ENCODE measurements at places on chromosomes 1 and 21.
A peak's percentile ranks its signal among the peaks of the same experiment; 100 is the strongest.

DNA sequence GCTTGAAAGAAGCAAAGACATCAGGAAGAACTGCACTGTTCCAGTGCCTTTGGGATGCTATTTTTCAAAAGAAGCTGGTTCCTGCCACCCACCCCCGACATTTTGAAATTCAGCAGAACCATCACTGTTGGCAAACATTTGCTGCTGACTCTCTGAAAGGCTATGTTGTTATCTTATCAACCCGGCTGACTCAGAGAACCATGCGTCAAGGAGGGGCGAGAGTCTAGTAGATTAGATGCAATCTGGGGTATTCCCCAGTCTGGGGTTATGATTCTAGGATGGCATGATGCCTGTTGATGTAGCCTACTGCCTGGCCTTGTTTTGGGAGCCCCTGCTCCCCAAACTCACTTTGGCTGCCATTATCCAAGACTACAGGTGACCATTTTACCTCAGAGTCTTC, 267.8 kb upstream of the RUNX1 start:
- DNase-seq: no peak

DNA sequence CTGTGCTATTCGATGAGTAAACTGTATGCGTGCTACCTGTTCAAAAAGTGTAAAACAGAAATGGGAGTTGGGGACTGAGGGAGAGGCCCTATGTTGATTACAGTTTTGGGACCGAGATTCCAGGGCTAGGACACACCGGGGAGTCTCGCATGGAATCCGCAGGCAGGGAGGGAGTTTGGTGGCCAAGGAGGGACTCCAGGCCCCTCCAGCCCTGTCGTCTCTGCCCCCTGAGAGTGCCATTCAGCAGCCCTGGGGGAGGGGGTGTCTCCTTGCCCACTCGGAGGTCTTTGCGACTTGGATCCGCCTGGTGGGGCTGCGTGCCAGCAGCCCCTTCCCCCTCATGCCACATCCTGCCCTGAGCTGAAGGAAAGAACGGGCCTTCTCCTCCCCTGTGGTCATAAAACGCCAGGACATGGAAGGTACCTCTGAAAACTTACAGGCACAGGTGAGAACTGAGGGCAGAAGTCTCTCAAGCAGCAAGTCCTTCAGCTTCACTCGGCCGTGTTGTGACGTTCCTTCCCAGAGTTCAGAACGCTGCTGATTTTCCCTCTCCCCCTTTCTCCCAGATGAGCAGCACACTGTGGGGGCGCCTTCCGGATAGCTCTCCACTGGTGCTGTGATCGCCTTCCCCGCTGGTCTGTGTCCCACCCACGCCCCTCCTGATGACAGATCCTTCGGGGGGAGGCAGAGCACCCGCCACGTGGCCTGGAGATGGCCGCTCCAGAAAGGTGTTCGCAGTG, 141.4 kb downstream of the PEX14 start:
- DNase-seq: no peak

GRCh38 chr21:27407271-27407670, 440.4 kb upstream of the ADAMTS5 start:
- DNase-seq: no peak

DNA sequence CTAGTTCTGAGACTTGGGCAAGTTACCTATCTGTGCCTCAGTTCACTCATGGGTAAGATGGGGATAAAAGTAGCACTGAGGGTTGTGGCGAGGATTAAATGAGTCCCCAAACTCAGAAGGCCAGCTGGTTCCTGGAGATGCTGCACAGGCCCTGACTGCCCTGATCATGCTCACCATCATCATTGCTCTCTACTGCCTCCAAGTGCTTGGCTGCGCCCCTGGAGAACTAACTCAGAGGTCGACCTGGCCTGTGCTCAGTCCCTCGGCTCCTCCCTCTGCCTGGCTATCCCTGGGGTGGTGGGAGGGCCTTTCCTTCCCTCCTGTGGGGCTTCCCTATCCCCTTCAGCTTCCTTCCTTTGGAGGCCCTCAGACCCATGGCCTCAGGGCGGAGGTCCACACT, 5.6 kb downstream of the SLC5A9 start:
- DNase-seq: no peak

GRCh38 chr1:70034403-70034802, 171.0 kb downstream of the LRRC40 start:
- peak; percentile 69 for DNase-seq

- no peak for DNase-seq
Measured at GRCh38 chr1:169604781-169605560, 18.7 kb upstream of the F5 start.

DNA sequence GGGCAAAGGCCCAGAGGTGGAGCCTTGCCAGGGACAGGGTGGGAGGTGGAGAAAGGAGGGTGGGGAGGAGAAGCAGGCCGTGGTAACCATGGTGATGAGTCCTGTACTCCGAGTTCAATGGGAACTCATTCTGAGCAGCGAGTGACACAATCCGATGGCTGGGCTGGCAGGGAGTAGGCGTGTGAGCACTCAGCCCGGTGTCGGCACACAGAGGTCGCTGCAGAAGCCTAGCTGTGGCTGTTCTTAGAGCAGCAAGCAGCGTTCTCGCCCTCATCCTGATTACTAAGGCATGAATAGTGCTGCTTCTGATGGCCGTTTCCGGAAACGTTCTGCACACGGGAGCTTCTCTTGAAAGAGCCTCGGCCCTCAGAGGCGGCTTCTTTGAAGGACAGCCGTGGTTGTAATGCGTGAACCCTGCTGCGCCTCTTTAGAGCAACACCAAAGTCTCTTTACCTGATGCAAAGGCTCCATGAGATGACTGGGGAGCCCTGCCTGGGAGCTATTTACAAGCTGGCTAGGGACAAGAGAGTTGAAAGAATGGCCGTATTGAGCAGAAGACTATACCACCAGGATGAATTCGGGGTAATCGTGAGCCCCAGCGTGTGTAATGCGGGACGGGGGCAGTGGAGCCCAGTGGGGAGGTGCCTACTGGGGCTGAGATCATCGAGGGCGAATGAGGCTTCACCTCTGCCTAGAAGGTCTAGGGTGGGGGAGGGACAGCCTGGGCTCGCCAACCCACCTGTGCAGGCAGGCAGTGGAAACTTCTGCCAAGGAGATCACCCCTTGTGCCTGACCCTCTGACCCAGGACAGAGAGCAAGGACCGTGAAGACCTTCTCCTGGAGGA, 72.8 kb upstream of the PAX7 start:
- DNase-seq: peak; percentile 86

- DNase-seq: no peak
Measured at GRCh38 chr1:239125893-239126292, 260.5 kb upstream of the CHRM3 start.

GRCh38 chr1:115975569-115976061, 698 bp upstream of the SLC22A15 start:
- no peak for DNase-seq

- DNase-seq: peak; percentile 10
Measured at GRCh38 chr1:225654688-225655508, 2.0 kb upstream of the ENAH start.

- DNase-seq: no peak
Measured at GRCh38 chr1:82215056-82215852, 414.5 kb downstream of the ADGRL2 start.

- no peak for DNase-seq
Measured at GRCh38 chr1:121458291-121459048, 273.7 kb downstream of the SRGAP2C start.

DNA sequence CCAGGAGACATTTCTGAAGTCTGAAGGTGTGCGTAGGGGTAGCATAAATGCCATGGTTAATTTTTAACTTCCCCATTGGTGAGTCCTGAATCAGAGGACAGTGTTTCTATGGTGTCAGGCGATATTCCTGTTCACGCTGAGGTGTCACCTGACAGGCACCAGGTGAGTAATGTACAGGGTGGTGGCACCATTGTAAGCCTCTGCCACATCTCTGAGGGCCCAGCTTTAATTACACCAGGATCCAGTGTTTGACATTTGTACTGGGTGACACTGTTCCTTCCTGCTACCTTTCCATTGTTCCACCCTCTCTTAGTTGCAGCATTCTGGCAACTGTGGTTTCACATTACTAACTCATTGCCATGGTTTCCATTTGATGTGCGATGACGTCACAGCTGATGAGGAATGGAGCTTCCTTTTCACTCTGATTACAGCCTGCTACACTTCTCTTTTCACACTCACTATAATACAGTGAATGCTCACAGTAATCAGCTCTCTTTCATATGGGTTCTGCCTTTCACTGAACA, 40.6 kb upstream of the MARK1 start:
- peak; percentile 61 for DNase-seq

GRCh38 chr1:74470936-74471335, 41.5 kb downstream of the LRRC53 start:
- DNase-seq: no peak

GRCh38 chr1:48530727-48531351, 58.8 kb upstream of the SPATA6 start:
- peak; percentile 44 for DNase-seq

DNA sequence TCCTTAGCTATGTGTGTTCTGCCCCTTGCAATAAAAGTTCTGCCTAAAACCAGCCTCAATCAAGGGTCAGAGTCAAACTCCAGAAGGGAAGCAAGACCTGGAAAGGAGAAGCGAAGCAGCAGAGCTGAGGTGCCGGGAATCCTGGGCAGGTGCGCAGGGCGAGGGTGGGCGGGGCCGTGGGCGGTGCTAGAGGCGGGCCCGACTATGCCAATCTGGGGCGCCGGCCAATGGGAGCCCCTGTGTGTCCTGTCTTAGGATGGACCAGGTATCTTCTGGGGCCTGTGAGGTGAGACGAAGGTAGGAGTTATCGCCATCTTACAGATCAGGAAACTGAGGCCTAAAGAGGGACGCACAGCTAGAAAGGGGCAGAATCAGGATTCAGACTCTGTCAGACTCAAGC, 120.3 kb downstream of the PTPRU start:
- DNase-seq: no peak

- DNase-seq: peak; percentile 82
Measured at GRCh38 chr1:168280296-168280927, at the start of gene TBX19. TBX19 (plus strand) TSS chr1:168280877; CDS start chr1:168281091, 214 bp downstream.

DNA sequence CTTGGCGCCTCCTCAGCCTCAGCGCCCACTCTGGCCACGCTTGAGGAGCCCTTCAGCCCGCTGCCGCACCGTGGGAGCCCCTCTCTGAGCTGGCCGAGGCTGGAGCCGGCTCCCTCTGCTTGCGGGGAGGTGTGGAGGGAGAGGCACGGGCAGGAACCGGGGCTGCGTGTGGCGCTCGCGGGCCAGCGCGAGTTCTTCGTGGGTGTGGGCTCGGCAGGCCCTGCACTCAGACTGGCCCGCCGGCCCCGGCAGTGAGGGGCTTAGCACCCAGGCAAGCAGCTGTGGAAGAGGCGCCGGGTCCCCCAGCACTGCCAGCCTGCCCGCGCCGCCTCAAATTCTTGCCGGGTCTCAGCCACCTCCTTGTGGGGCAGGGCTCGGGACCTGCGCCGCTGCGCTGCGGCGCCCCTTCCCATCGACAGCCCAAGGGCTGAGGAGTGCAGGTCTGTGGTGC, 61.4 kb downstream of the SLC16A1 start:
- DNase-seq: no peak
